ENCODE measurements at places on chromosomes 5 and 9.

DNA sequence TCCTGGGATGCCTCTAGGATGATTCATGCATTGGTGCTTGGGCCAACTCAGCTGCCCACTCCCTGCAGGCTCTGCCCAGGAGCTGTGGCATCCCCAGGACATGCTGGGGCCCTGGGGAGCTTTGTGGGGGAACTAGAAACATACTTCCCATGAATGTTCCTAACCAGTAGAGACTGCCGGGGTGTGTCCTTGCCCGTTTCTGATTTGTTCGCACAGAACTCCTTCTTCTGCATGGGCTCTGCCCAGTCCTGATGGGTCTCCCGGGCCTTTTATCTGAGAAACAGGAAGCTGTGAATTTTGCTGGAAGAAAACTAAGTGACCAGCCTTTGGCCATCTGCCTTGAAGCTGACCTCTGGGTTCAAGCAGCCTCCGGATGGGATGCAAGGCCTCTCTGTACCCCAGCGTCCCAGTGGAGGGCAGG lies 71.6 kb upstream of the RNU6ATAC start:
- no peak for DNase-seq
- no peaks in the 10 kb centered on the region for H3K27me3 ChIP-seq
- H3K36me3 ChIP-seq, result no peaks in the 10 kb centered on the region
- no peak overlapping the region for H3K4me3 ChIP-seq

GRCh38 chr5:177605667-177606066 lies 5.7 kb downstream of the B4GALT7 start:
- no peak overlapping the region for H3K27ac ChIP-seq
- no peaks in the 10 kb centered on the region for H3K27me3 ChIP-seq
- DNase-seq, result no peak

DNA sequence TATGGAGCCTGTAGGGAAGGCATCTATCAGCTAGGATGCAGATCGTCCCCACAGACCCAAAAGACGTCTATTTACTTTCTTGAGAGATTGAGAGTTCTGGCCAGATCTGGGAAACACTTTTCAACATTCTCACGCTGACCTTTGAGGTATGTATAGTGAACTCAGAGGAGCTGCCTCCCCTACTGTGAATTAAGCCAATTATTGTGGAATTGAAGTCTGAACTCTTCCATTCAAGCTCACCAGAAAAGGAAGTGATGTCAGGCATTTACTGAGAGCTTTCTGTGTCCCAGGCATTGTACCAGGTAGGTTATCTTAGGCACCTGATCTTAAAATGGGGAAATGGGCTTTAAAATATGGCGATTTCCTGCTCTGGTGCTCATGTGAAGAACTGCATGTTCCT lies 136.5 kb downstream of the SV2C start:
- no peaks in the 10 kb centered on the region for H3K4me1 ChIP-seq
- no peak for DNase-seq
- H3K36me3 ChIP-seq, result no peaks in the 10 kb centered on the region
- H3K27ac ChIP-seq, result no peak overlapping the region
- no peak overlapping the region for H3K4me3 ChIP-seq

DNA sequence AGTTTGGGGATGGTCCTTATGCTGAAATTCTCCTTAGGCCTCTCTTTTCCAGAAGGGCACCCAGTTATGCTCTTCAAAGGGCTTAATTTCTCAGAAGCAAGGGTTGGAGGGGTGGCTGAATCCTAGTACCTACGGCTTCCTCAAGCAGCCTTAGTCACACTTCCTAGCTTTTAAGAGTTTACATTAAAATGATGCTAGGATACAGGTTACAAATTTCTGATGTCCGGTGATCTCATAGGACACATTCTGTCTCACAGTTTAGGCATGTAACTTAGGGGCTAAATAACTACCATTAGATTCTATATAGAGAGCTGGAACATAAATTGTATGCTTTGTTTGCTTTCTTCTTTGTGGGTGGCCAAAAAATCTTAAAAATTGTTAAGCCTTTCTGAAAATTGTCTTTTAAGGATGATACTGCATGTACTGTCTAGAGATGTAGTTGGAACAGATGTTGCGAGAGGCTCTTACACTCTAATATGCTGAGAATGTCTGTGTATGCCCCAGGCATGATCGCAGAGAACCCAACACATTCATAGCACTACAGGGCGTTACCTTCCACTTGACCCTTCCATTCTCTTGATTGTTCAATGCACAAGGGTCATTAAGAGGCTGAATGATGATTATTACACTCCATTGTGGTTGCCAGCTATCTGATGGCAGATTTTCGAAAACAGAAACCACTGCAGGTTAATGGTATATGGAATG lies 139.1 kb downstream of the TMEM38B start:
- H3K27me3 ChIP-seq, result no peaks in the 10 kb centered on the region
- no peak overlapping the region for H3K4me3 ChIP-seq
- no peak overlapping the region for H3K27ac ChIP-seq

DNA sequence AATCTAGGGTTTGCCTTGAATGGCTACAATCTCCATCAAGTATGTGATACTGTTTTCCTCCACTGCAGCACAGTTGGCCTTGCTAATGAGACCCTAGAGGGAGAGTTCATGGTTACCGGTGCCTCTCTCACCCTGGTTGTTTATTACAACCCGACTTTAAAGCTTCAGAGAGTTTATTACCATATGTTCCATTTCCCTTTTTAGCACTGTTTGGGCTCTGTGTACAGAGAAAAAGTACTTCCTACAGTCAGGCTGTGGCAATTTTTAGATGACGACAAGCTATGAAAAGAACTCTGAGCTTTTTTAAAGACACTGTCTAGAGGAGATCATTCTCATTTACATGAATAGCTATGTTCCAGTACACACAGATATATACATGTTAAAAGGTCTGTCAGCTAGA lies 48.8 kb upstream of the PLCXD3 start:
- no peak for DNase-seq
- H3K4me3 ChIP-seq, result no peak overlapping the region
- H3K27me3 ChIP-seq, result no peaks in the 10 kb centered on the region

- no peaks in the 10 kb centered on the region for H3K36me3 ChIP-seq
- H3K27ac ChIP-seq, result no peak overlapping the region
- no peaks in the 10 kb centered on the region for H3K27me3 ChIP-seq
- no peak overlapping the region for H3K4me3 ChIP-seq
- no peak for DNase-seq
- H3K4me1 ChIP-seq, result no peaks in the 10 kb centered on the region
Observed at GRCh38 chr9:18319918-18320445, 154.0 kb upstream of the ADAMTSL1 start.

DNA sequence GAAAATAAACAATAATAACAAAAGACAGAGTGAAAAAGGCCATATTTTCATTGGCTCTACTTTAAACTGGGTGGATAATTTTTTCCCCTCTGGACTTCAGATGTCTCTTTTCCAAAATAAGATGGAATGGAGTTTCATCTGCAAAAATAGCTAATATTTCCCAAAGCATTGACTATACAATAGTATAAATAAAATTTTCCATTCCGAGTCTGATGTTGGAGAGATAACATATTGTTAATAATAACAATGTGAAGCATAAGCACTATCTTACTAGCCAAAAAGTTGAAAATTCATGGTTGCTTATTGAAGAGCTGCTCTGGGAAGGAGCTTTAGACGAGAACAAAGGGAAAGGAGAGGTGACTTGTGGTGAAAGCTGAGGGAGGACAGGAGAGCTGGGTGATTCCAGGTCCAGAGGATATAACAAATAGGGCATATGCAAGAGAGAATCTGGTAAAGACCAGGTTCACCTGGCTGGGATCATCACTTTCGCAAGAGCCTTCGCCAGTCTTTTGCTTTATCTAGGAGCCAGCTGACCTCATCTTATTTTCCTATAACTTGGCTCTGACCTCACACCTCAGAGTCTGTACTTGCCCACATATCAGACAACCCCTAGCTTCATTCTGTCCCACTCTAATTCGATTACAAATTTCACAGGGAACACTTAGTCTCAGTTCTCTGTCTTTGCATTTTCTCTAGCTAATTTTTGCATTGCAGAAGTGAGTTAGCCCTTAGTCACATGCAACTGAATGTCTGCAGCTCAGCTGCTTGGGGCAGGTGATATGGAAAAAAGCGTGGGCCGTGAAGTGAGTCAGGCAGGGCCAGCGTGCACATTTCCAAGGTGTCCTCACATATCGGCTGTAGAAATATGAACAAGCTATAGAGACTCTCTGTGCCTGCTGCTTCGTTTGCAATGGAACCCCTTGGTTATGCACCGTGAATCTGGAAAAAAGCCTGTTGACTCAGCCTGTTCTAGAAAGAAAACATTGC lies 7.6 kb upstream of the ZNF474 start:
- no peaks in the 10 kb centered on the region for H3K36me3 ChIP-seq
- no peaks in the 10 kb centered on the region for H3K27me3 ChIP-seq
- no peak overlapping the region for H3K4me3 ChIP-seq
- no peak for DNase-seq

- DNase-seq, result no peak
- no peak overlapping the region for H3K27ac ChIP-seq
- H3K27me3 ChIP-seq, result no peaks in the 10 kb centered on the region
- H3K4me1 ChIP-seq, result no peaks in the 10 kb centered on the region
- H3K36me3 ChIP-seq, result no peaks in the 10 kb centered on the region
Observed at GRCh38 chr9:28155067-28155466, 581.8 kb upstream of the C9orf72 start.

DNA sequence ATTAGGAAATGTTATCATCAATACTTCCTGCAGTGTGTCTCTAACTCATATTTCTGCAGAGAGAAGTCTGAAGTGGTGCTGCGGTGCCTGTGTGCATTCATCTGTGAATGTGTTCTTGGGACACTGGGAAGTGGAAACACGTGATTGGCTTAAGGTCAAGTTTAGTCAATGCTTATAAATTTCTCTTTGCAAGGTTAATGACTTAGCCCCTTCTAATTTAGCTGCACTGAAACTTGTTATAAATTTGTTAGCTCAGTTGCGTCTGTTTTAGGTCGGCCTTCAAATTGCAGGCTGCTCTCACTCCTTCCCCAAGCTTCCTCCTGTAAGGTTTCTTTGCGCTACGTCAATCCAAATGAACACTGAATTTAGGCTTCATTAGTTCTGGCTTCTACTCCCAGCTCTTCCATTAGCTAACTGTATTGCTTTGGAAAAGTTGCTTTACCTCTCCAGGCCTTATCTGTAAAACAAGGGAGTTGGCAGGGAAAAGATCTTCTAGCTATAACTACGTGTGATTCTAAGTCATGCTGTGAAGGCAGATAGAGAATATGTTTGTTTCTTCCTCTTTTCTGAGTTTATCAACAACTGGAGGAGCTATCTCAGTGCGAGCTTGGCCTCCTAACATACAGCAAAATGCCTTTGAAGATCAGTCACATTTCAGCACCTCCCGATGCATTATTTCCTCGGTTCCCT lies 341.8 kb downstream of the NFIB start:
- DNase-seq, result no peak
- no peaks in the 10 kb centered on the region for H3K4me1 ChIP-seq
- no peak overlapping the region for H3K27ac ChIP-seq
- H3K4me3 ChIP-seq, result no peak overlapping the region

- H3K4me1 ChIP-seq, result peaks cover 40% of the 10 kb centered on the region
- peaks cover 8% of the 10 kb centered on the region for H3K36me3 ChIP-seq
- DNase-seq, result peak; percentile 62
Observed at GRCh38 chr9:133148199-133149129, 15.2 kb downstream of the GBGT1 start.

Data from effector memory CD4-positive, alpha-beta T cell (primary cell).